Amniotic stem cell (primary cell): ENCODE measurements at places on chromosomes 2 and 18.

DNA sequence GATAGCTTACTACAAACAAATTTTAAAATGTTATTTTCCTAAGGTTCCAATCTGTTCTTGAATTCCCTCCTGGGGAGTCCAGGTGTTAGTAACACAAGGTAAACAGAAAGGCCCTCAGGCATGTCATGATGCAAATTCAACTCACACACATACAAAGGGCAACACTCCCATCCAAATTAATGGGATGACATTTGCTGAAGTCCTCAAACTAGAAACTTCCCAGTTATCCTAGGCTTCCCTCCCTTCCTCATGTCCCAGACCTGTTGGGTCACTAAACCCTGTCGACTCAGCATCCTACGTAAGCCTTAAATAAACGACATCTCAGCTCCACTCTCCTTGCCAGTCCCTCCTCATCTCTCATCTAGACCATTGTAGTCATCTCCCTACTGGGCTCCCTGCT, 85.1 kb downstream of the GREB1L start:
- no peak for DNase-seq

DNA sequence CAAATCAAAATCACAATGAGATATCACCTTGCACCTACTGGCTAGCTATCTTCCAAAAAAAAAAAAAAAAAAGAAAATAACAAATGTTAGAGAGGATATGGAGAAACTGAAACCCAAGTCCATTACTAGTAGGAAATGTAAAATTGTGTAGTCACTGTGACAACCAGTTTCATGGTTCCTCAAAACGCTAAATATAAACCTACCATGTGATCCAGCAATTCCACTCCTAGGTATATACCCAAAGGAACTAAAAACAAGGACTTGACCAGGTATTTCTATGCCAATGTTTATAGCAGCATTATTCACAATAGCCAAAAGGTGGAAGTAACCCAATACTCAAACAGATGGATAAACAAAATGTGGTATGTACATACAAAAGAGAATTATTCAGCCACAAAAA, 11.7 kb upstream of the SCRN3 start:
- DNase-seq: no peak

- DNase-seq: no peak
Observed at GRCh38 chr2:215461836-215462532, 26.1 kb upstream of the FN1 start.

DNA sequence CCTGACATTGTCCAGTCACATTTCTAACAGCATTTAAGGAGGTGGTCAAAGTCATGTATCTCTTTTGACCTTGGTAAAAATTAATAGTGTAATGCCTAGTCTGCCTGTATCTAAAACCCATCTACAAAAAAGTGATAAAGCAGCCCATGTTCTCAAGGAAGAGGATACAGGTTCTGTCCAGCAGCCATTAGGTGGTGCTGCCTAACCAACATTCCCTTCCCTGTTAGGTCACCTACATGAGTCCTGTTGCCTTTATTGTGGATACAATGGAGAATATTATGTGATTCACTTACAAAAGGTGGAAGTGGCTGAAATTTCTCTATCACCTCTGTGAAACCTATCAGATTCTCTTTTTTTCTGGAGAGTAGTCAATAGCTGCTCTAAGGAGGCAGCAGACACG, 52.5 kb downstream of the AQP4 start:
- DNase-seq: no peak

GRCh38 chr18:27581296-27581904, 396.3 kb upstream of the CHST9 start:
- DNase-seq: no peak

DNA sequence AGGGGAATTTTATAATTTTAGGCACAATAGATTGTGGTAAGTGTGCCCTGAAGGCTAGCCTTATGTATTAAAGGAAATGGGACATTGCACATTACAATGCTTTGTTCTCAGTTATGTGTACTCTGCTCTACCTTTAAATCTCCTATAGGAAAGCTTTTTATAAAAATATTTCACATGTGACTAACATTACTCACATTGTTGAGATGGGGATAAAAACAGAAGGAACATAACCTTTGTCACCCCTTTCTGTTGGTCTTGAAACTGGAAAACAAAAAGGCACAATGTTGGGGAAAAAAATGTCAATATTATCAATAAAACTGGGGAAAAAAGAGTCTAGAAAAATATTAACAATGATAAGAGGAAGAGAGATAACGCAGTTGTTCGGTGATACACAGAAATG, 17.3 kb upstream of the STAT1 start:
- DNase-seq: no peak

- no peak for DNase-seq
Observed at GRCh38 chr2:158969715-158970240, 1.3 kb downstream of the TANC1 start.

DNA sequence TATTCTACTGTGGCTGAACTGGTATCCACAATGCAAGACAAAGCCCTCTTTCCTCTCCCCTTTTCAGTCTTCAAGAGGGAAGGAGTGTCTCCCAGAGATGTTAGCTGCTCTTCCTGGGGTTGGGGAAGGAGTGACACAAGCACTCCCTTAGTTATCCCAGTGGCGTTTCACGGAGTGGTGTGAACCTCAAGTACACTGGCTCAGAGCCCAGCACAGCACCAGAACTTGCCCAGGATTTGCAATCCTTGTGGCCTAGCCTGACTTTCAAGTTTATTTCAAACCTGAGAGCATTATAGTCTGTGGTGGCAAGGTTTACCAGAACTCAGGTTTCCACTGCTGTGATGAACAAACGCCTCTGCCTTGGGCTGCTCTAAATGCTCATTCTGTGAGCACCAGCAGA, 162.5 kb downstream of the CCDC102B start:
- no peak for DNase-seq

- no peak for DNase-seq
Observed at GRCh38 chr2:136308611-136309010, 190.7 kb upstream of the CXCR4 start.

GRCh38 chr18:23812546-23813440, 123.5 kb downstream of the LAMA3 start:
- no peak for DNase-seq

DNA sequence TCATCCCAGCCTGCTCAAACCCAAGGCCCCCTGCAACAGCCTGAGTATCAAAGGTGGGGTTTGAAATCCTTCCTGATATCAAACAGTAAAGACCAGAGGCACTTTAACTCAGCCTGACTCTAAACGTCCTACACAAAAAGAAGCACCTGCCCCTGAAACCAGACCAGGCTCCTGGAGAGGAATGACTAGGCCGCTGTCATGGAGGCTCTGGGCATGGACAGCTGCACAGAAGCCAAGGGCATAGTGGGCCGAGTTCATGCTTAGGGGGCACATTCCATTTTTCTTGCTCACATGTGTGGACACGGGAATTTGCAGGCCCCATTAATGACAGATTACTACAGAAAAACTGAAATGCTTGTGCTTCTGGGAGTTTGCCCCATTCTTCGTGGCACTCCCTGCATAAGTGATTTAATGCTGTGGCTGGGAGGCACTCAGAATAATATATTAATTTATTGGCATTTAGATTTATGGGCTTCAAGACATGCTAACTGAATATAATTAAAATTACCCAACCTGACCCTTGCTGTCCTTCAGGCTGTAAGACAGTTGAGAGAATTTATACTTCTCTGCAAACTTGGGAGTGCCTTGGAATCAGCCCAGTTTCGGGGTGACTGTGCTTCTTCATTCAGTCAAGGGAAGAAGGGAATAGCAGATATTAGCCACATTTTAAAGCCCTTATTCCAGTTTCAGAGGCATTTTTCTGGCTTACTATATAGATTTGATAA, 105.5 kb downstream of the GYPC start:
- DNase-seq: no peak

DNA sequence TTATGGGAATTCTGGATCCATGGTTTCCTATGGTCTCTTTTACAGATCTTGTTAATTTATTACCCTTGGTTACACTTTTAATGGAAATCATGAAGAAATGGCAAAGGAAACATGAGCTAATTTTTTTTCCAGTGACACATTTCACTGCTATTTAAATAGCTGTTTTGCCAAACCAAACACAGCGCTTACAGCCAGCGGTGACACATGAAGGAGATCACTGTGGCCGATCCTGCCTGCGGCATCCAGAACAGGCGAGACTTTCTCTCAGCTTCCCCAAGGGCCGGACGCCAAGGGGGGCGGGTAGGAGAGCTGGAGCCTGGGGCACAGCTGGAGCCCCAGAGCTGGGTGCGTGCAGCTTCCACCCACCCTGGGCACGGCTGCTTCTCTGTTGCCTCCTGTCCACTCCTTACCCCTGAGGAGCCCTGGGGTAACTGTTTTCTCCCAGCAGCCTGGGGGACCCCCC, 81.4 kb upstream of the PKDCC start:
- DNase-seq: peak; percentile 91

GRCh38 chr2:29898999-29899398, 22.4 kb downstream of the ALK start:
- no peak for DNase-seq

- DNase-seq: no peak
Observed at GRCh38 chr2:61597300-61598289, 59.4 kb upstream of the XPO1 start.

DNA sequence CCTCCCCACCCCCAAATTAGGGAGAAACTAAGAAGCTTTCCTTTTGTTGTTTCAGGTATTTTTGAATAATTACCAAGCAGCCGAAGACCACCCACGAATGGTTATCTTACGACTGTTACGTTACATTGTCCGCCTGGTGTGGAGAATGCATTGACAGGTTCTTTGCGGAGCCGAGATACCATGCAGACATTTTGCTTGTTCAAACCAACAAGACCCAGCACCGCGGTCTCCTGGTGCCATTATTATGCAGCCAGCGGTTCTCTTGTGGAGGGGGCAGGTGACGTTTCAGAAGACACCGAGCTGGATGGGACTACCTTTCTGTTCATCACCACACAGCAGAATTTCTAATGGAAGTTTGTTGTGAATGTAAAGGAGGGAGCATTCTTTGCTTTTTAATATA, 43.4 kb downstream of the BCL2L11 start:
- no peak for DNase-seq

DNA sequence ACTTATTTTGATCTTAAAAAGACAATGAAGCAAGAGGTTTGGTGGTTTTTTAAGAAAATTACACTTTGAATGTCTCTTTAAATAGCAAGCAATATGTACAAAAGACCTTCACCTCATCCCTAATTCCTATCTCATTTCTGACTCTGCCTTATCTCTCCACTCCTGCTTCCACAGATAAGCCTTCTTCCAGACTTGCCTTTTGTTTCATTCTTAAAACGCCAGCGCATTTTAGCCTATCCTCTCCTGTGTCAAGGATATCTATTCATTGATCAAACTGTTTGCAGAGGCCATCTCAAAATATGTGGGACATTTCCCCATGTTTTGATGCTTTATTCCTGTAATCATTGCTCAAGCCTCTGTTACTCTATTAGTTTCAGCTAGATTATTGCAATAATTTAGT, 562.5 kb downstream of the PARD3B start:
- DNase-seq: no peak

DNA sequence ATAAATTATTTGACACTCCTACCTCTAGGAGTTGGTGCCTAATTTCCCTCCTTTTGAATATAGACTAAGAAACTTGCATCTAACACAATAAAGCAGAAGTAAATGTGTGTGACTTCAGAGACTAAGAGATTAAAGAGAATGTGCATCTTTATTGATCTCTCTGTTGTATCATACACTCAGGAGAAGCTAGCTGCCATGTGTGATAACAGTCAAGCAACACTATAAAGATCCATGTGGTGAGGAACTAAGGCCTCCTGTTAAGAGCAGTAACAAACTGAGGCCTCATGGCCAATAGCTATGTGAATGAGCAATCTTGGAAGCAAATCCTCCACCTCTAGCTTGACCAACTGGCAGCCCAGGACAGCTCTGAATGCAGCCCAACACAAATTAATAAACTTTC, 3.4 kb downstream of the FANCL start:
- no peak for DNase-seq

GRCh38 chr2:212908682-212909435, 242.6 kb downstream of the IKZF2 start:
- DNase-seq: no peak

DNA sequence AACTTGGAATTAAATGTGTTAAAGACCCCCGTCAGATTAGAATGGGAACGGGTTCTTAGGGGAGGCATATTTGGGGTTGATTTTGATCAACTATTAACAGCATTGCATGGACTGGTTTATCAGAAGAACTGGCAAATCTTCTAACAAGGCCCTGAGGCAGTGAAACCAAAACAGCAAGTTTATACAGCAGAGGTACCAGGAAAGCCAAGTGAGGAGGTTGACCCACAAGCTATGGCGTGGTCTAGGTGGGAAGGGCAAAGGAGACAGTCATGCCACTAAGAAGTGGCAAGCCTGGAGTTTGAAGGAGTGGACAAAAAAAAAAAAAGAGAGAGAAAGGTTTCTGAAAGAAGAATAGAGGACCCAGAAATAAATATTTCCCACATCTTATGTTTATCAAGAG, 187.0 kb downstream of the MREG start:
- DNase-seq: no peak

DNA sequence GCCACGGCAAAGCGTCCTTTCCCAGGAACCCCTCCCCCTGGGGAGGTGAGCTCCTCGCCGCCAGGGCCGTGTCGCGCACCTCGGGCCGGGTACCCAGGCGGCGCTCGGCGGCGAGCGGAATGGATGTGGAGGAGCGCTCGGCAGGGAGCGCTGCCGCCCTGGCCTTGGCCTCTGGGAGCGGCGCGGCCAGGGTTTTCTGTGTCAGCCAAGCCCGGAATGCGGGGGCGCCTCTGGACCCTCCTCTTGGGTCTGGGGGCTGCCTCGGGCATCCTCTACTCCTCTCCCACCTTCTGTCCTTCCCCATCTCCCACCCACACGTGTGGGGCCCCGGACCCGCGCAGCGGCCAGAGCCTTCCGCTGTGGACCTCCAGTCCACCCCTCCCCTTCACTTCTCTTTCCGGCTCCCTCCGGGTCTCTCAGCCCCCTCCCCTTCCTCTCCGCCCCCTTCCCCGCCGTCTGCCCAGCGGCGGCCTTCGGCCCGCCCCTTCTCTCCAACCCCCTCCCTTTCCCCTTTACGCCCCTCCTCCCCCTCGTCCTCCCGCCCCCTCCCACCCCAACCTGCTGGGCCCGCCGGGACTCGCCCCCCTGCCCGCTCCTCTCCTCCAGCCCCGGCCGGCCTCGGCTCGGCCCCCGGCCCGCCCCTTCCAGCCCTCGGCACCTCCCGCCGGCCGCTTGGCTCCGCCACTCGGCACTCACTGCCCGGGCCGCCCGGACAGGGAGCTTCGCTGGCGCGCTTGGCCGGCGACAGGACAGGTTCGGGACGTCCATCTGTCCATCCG, at the start of gene MERTK:
Gene MERTK, plus strand, starts transcription at position 684 of the 779 bp plus-strand sequence. CDS start 129 bp downstream, outside the sequence.
- DNase-seq: peak; percentile 50

GRCh38 chr18:35343488-35343935, 708 bp downstream of the ZNF24 start:
- DNase-seq: no peak

DNA sequence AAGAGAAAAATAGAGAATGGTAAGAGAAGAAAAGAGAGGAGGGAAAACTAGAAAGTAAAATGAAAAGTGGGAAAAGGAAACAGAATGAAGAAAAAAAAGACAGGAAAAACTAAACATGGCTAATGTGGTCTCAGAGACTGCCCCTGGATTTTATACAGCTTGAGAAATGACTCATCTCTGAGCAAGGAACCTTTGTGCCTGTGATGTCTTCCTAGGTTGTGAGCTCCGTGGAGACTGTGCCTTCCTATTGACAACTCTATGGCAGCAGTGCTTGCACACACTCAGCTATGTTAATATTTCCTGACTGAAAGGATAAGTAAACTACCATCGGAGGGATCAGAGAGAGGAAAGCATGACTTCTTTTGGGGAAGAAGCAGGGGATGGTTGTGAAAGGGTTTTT, 203.8 kb downstream of the RDH14 start:
- DNase-seq: no peak
